A673 (cell line): ENCODE measurements at places on chromosomes 5 and 9. TPM values are rescaled to one million over a fixed set of nuclear protein-coding genes. Genes with fewer than 3 reads are reported as not detected.

The UBAC1 gene
- total RNA-seq: 58.2 and 63.8 TPM in 2 replicates

GRCh38 chr5:122126756-122127321 is 2.5 kb upstream of the ZNF474 start:
- DNase-seq: no peak

The NOXA1 gene
- 0.28 and 0.79 TPM in 2 replicates for total RNA-seq

DNA sequence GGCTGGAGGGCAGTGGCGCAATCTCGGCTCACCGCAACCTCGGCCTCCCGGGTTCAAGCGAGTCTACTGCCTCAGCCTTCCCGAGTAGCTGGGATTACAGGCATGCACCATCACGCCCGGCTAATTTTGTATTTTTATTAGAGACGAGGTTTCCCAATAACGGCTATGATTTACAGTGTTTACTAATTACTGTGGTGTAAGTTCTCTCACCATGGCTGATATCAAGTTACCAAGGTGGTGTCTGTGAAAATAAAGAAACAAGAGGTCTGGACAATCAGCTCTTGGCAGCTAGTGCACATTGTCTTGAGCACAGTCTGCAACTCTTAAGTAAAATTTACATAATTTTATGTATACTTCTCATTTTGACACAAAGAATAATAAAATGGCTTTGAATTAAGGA is 385.5 kb upstream of the COX7C start:
- DNase-seq: no peak

GRCh38 chr9:114742947-114743346 is 61.0 kb upstream of the TEX48 start:
- DNase-seq: no peak

DNA sequence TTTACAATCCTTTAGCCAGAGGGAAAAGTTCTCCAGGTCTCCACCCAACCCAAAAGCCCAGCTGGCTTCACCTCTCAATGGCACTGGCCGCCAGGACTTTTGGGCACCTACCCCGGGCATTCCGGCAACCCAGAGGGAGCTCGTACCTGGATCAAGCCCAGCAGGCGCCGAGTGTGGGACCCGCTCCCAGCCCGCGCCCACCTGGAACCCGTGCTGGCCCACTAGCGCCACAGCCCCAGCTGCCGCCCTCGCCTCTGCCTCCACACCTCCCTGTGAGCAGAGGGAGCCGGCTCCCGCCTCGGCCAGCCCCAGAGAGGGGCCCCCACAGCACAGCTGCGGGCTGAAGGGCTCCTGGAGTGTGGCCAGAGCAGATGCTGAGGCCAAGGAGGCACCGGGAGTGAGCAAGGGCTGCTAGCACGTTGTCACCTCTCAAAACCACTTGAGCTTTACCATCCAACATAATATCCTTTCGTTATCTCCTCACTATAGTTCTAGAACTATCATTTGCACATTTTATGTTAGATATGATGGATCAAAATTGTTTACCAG is 69.7 kb downstream of the GCNT1 start:
- DNase-seq: no peak

DNA sequence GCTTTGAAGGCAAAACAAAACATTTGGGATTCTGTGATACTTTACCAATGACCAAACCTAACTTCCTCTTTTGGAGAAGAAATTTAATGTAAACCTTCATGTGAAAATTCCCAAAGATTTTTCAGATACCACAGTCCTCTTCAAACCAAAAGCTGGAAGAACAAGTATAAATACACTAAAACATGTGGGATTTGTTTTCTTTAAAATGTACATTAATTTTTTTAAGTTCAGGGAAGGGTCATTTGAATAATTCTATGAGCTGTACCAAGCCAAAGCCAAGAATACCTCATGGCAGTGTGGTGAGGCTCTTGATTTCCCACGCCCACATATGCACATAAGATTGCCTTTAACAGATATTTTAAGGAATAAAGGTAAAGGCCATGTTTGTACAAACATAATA is 28.4 kb upstream of the ITGA1 start:
- DNase-seq: no peak

The RLN1 gene
- total RNA-seq: not detected in 2 replicates

GRCh38 chr9:120377268-120378159 is 202.5 kb downstream of the CDK5RAP2 start:
- DNase-seq: no peak

- peak; percentile 28 for DNase-seq
Measured at GRCh38 chr5:139474890-139475791, 4.3 kb downstream of the SMIM33 start.

GRCh38 chr9:34233672-34234071 is 54.8 kb downstream of the UBAP1 start:
- DNase-seq: no peak

GRCh38 chr5:65819215-65819904 is 97.4 kb downstream of the NLN start:
- no peak for DNase-seq

DNA sequence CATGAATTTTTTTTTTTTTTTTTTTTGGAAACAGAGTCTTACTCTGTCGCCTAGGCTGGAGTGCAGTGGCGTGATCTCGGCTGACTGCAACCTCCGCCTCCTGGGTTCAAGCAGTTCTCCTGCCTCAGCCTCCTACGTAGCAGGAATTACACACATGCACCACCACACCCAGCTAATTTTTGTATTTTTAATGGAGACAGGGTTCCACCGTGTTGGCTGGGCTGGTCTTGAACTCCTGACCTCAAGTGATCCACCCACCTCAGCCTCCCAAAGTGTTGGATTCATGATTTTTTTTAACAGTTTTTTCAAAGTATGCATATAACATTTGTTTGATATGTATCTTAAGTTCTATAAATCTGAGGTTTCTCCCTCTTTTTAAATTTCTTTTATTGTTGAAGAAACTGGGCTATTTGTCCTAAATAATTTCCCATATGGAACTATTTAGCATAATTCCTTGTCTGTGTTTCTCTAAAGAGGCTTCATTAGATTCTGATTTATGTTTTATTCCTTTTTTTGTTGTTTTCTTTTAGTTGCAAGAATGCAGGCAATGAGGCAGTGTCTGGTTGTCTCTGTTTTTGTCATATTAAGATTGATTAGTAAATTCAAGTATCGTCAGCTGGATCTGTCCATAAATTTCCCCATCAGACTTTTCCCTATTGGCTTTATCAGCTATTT is 16.4 kb downstream of the RARS1 start:
- no peak for DNase-seq

DNA sequence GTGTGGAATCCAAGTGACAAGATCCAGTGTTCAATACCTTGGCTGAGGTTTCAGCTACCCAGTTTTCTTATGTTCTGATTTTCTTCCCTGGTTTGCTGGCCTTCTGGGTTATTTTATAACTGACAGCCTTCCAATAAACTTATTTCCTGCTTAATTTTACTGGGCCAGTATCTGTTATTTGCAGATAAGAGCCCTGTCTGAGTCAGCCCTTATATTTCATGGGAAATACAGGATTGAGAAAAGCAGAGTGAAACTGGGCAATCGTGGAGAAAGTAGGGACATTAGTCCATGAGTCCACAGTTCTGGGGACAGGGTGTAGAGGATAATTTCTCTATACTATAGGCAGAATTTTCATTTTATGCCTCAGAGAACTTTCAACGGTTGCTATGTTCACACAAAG is 32.3 kb downstream of the TMEM167A start:
- no peak for DNase-seq

GRCh38 chr5:157540707-157541446 is 34.7 kb downstream of the ADAM19 start:
- peak; percentile 10 for DNase-seq

DNA sequence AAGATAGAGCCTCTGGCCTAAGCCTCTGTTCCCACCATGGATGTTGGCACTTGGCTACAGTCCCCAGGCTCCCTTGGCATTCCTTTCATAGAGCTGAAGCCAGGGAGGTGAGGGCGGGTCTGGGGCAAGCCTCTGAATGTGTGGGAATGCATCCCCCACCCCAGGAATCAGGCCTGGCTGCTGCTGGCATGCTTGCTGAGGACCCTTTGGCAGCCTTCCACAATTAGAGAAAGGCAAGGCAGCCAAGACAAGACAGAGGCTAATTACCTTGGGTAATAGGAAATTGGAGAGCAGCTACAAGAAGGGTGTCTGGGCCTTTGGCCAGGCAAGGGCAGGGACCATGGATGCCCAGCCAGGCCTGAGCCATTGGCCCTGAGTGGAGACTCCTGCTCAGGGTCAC is 204.4 kb upstream of the TRIM32 start:
- DNase-seq: no peak

DNA sequence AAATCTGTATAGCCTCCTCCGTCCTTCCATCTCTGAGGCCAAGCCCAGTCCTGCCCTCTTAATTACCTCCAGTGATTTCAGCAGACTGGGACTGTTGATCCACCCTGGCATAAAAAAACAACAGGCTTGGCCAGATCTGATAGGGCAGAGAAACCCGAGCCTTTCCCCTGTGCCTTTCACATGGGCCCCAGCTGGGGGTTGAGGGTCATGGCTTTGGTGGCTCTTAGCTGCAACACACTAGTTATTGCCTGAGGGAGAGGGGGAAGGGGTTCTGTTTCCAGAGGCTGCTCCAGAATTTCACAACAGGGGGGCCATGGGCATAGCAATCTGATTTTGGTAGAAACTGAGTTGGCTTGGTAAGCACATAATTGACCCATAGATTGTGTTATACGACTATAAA is 21.2 kb upstream of the PANK3 start:
- no peak for DNase-seq

DNA sequence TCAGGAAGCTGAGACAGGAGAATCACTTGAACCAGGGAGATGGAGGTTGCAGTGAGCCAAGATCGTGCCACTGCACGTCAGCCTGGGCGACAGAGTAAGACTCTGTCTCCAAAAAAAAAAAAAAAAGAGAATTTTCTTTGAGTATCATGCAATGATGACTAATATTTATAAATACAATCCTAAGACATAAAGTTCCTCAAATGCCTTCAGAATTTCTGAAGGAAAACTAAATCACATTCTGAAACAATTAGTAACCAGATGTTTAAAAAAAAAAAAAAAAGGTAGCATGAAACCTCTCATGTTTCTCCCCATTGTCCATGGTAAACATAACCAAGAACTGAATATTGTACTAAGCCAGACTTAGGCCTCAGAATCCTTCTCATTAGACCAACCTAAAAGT is 23.1 kb downstream of the MLLT3 start:
- no peak for DNase-seq

DNA sequence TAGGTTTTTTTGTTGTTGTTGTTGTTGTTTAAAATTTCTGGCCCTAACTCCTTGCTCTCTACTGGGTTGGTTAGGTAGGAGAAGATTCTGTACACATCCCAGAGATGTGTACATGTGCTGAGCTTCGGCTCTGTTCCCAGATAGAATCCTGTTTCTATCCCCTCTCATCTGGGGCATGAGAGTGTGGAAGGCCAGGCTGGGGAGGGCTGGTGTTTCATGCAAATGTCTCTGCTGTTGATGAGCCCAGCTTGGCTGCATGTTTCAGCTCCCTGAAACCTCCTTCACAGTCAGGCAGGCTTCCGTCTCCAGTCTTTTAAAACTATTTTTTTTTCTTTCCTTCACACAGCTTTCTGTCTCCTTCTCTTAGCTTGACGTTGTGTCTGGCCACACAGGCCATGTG is 526.9 kb upstream of the KLF4 start:
- DNase-seq: no peak

GRCh38 chr9:112193572-112194288 is 18.6 kb upstream of the SUSD1 start:
- peak; percentile 87 for DNase-seq

DNA sequence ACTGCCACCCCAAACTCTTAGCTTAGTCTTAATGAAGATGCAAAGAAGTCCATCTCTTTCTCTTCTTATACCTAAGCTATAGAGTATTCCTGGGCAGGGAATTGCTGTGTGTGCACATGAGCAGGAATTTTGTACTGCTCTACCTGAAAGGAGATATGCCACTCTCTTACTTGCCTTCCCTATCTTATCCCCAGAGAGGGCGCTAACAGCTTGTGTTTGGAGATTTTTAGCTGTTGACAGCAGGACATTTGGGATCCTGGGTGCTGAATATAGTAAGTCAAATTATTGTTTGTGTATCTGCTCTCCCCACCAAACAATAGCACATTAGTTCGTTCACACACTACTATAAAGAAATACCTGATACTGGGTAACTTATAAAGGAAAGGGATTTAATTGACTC is 159.5 kb downstream of the GABRG2 start:
- DNase-seq: peak; percentile 29

- no peak for DNase-seq
Measured at GRCh38 chr9:34049630-34050384, 1.1 kb upstream of the UBAP2 start.

The SPACA9 gene
- 2.1 and 4.3 TPM in 2 replicates for total RNA-seq

The TRPM3 gene
- not detected in 2 replicates for total RNA-seq

The BARX1 gene
- total RNA-seq: 9.8 and 9.9 TPM in 2 replicates

- peak; percentile 83 for DNase-seq
Measured at GRCh38 chr9:14985419-14985818, 75.2 kb upstream of the FREM1 start.

DNA sequence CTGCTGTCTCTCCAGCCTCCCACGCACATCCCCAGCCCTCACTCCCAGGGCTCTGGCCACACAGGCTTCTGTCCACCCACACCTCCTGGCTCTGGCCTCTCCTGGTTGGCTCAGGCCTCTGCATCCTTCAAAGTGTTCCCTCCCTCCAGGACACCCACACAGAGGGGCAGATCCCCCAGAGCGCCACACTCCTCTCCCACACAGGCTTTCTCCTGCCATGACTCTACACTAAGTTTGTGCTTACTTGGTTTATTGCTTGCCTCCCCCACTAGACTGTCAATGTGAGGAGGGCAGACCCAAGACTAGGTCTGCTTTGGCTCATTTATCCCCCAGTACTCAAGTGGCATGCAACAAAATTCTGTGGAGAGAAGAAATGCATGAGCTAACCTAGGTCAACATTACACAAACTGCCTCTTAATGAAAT is 67.0 kb upstream of the SPOCK1 start:
- no peak for DNase-seq

DNA sequence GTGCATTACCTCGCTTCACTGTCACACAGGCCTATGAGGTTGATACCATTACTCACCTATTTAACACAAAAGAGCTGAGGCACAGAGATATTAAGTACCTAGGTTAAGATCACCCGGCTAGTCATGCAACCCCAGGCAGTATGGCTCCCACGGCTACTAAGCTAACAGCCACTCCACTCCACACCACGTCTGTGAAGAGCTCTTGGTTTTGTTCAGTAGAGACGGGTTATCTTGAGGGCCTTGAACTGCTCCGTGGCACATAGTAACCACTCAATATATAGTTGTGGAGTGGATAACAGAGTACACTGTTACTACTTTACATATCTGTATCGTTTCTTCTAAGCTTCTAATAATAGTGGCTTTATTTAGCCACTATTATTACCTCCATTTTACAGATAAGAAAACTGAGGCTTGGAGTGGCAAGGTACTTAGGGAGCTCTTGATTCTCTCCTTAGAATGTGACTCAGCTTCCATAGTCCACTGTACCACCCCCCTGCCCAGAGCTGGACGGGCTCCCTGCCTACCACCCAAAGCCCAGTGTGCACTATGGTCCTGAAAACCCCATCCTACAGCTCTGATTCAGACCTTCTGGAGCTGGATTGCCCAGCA is 1.0 kb upstream of the CORO2A start:
- no peak for DNase-seq

- DNase-seq: no peak
Measured at GRCh38 chr9:1156794-1157550, 106.8 kb downstream of the DMRT2 start.

DNA sequence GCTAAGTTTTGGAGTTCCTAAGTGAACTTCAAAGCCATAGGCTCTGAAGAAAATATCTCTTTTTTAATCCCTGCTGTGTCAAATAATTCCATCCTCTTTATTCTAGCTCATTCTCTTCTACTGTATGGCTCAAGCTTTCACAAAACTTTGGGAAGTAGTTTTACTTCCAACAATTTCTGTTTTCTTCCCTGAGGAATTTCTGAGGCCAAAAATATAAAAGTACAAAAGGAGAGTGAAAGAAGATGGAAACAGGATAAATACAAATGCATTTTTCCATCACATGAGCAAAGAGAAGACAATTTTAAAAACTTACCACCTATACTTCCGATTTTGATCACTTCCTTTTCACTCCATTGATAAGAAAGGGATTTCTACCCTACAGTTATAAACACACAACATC is 585.7 kb upstream of the DAB2 start:
- DNase-seq: no peak
